Activated CD4-positive, alpha-beta T cell treated with anti-CD3 and anti-CD28 coated beads, Interleukin-2, amount 10 ng/mL, durations not matched to agents 24 days and 14 days (primary cell): ENCODE measurements at places on chromosomes 6 and 20. TPM values are rescaled to one million over a fixed set of nuclear protein-coding genes. Genes with fewer than 3 reads are reported as not detected.
A peak's percentile ranks its signal among the peaks of the same experiment; 100 is the strongest.

- H3K27me3 ChIP-seq: no peaks in the 10 kb centered on the region
- H3K27ac ChIP-seq: no peak overlapping the region
- DNase-seq: no peak
- no peak overlapping the region for H3K4me3 ChIP-seq
- H3K36me3 ChIP-seq: no peaks in the 10 kb centered on the region
These were observed 475.6 kb upstream of the ADGRB3 start for GRCh38 chr6:68159433-68159832.

GRCh38 chr6:34084591-34085290 is 61.1 kb downstream of the GRM4 start:
- DNase-seq: no peak
- H3K4me1 ChIP-seq: no peaks in the 10 kb centered on the region
- no peak overlapping the region for H3K27ac ChIP-seq
- H3K4me3 ChIP-seq: no peak overlapping the region

Gene NRSN1
- total RNA-seq: not detected in 2 replicates

GRCh38 chr6:126539022-126539421 is 199.1 kb downstream of the CENPW start:
- H3K4me1 ChIP-seq: no peaks in the 10 kb centered on the region
- no peak overlapping the region for H3K4me3 ChIP-seq
- H3K36me3 ChIP-seq: no peaks in the 10 kb centered on the region
- DNase-seq: no peak
- H3K27ac ChIP-seq: no peak overlapping the region

- H3K27ac ChIP-seq: no peak overlapping the region
- DNase-seq: no peak
- H3K4me3 ChIP-seq: no peak overlapping the region
- no peaks in the 10 kb centered on the region for H3K4me1 ChIP-seq
These were observed 219.7 kb downstream of the FARS2 start for GRCh38 chr6:5481033-5481432.

Gene TMEM200A
- total RNA-seq: 1.3 and 1.6 TPM in 2 replicates

DNA sequence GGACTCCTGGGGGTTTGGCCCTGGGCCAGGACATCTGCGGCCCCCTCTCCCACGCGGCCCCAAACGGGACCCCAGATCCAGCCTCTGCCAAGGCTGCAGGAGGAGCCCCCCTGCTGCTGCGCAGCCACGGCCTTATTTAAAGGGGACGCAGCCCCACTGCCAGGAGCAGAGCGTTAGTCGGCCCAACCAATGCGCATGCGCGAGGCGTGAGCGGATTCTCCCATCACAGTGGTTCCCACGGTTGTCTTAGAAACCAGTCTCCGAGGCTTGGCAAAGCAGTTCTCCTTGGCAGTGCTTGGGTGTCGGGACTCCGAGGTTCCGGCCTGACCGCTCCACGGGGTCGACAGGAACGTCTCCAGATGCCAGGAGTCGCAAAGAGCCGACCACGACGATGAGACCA is 288.3 kb upstream of the ZNF337 start:
- H3K4me3 ChIP-seq: no peak overlapping the region
- peaks cover 2% of the 10 kb centered on the region for H3K27me3 ChIP-seq
- H3K4me1 ChIP-seq: peaks cover 3% of the 10 kb centered on the region
- peaks cover 1% of the 10 kb centered on the region for H3K36me3 ChIP-seq

DNA sequence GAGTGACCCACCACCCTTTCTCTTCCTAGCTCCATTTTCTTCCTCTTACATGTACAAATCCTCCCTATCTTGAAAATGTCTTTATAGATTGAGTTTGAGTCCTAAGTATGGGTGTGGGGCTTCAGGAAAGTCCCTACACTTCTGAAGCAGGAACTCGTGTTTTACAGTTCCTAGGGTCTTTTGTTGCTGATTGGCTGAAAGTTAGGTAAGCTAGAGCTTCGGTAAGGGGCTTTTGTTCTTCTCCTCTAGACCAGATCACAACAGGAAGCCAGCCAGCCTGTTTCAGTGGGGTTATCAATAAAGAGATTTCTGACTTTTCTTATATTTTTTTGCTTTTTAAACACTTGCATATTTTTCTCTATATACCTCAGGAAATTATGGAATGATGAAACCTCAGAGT is 51.3 kb downstream of the CNR1 start:
- H3K27ac ChIP-seq: no peak overlapping the region
- no peaks in the 10 kb centered on the region for H3K4me1 ChIP-seq
- no peaks in the 10 kb centered on the region for H3K36me3 ChIP-seq
- DNase-seq: no peak
- H3K4me3 ChIP-seq: no peak overlapping the region

DNA sequence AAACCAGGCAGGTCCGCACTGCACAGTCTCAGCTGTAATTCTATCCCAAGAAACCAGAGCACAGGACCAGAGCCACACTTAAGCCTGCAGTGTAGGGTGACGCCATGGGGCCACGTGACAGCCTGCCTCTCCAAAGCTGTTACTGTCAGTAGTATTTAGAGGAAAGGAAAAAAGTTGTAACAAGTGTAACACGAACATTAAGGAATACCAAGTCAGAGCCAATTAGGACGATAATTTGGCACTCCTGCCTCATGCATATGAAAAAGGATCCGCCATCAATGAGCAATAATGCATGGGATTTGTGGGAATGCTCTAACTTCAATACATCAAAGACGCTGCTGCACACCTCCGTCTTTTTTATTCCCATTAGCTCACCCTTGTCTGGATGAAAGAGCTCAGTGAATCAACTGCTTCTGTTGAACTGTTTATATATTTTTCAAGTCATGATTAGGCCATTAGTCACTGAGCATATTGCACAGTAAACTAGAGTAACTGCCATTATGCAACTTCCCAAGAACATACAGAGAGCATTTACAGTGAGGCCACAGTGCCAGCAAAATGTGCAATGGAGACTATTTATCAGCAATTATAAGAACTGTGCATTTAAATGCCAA is 79.9 kb downstream of the ATXN1 start:
- no peak overlapping the region for H3K4me3 ChIP-seq
- H3K4me1 ChIP-seq: peaks cover 75% of the 10 kb centered on the region
- no peak for DNase-seq

- H3K36me3 ChIP-seq: no peaks in the 10 kb centered on the region
- H3K4me1 ChIP-seq: no peaks in the 10 kb centered on the region
- no peak overlapping the region for H3K27ac ChIP-seq
- H3K4me3 ChIP-seq: no peak overlapping the region
- H3K27me3 ChIP-seq: peaks cover 20% of the 10 kb centered on the region
- no peak for DNase-seq
These were observed 60.8 kb downstream of the NPEPL1 start for GRCh38 chr20:58753267-58753921.

Gene DEFB132
- total RNA-seq: not detected in 2 replicates

Gene POU3F2
- total RNA-seq: not detected in 2 replicates

DNA sequence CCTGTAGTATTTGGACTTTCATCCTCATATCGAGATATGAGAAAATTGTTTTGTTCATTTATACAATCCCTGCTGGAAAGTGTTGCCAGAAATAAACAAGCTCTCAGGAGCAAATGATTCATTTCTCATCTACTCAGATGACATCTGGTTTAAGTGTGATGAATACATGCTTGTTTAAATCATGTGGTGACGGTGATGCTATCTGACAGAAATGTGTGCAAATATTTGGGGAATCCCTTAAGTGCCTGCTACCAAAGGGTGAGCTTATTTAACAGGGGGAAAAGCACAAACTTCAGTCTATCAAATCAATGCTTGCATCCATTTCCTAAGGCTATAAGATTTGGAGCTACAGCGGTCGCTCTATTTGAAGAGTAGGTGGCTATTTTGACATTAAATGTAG is 368.3 kb upstream of the SASH1 start:
- DNase-seq: no peak
- no peaks in the 10 kb centered on the region for H3K36me3 ChIP-seq
- H3K27ac ChIP-seq: no peak overlapping the region
- H3K27me3 ChIP-seq: no peaks in the 10 kb centered on the region
- H3K4me1 ChIP-seq: no peaks in the 10 kb centered on the region

Gene KCNB1
- total RNA-seq: 0.07 TPM in 2 replicates

Gene ARG1
- not detected in 2 replicates for total RNA-seq

Gene UBE3D
- total RNA-seq: 8.6 and 9.3 TPM in 2 replicates

- DNase-seq: peak; percentile 87
- H3K36me3 ChIP-seq: no peaks in the 10 kb centered on the region
- H3K27ac ChIP-seq: no peak overlapping the region
- no peaks in the 10 kb centered on the region for H3K4me1 ChIP-seq
- H3K4me3 ChIP-seq: no peak overlapping the region
- H3K27me3 ChIP-seq: no peaks in the 10 kb centered on the region
These were observed 78.0 kb downstream of the DLGAP4 start for GRCh38 chr20:36384022-36384619.

Gene PPIL1
- 65.0 and 65.1 TPM in 2 replicates for total RNA-seq

Gene CDC5L
- total RNA-seq: 25.5 and 26.5 TPM in 2 replicates

DNA sequence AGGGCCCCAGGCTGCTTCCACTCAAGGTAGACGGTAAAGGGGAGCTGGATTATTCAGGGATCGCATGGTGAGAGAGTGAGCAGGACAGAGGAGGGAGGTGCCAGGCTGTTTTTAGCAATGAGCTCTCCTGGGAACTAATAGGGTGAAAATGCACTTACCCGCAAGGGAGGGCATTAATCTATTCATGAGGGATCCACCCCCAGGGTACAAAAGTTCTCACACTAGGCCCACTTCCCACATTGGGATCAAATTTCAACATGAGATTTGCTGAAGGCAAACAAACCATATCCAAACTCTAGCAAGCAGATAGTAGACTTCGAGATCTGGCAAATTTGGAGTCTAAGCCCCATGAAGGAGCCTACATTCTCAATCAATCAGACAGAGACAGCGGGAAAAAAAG is 408.6 kb downstream of the RNF144B start:
- DNase-seq: no peak
- no peaks in the 10 kb centered on the region for H3K36me3 ChIP-seq
- no peaks in the 10 kb centered on the region for H3K27me3 ChIP-seq
- H3K27ac ChIP-seq: no peak overlapping the region
- H3K4me1 ChIP-seq: no peaks in the 10 kb centered on the region
- no peak overlapping the region for H3K4me3 ChIP-seq

DNA sequence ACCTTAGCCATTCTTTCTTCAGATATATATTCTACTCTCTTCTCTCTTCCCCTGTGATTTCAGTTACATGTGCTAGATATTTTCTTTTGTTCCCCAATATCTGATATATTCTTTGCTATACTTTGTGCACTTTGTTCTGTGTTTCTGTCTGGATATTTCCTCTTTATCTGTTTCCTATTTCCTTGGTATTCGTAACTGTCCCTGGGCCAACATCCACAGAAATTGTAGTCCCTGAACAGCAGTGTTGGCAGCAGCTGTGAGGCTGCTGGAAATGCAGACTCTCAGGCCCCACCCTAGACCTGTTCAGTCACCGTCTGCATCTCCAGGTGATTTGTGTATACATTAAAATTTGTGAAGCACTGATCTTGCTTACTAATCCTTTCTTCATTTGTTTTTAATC is 522.9 kb upstream of the SOX4 start:
- H3K4me3 ChIP-seq: no peak overlapping the region
- DNase-seq: no peak
- H3K27ac ChIP-seq: no peak overlapping the region

DNA sequence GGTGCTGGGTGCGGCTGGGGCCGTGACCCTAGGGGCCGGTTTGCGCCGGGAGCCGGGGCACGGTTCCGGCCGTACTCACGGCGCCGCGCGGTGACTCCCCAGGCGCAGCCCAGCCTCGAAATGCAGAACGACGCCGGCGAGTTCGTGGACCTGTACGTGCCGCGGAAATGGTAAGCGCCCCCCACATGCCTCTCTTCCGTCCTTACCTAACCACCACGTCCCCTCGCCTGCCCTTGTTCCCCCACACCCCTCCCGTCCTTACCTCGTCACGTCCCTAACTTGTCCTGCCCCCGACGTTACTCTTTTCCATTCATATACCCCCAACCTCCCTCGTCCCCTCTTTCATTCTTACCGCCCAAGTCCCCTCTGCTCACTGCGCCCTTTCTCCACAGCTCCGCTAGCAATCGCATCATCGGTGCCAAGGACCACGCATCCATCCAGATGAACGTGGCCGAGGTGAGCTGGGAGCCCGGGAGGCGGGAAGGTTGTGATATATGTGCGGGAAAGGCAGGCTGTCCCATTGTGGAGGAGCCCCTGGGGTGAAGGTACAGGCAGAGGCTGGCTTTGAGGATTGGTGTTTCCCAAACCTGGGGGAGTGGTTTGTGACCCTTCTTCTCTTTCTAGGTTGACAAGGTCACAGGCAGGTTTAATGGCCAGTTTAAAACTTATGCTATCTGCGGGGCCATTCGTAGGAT is 463 bp downstream of the RPS21 start:
- H3K27ac ChIP-seq: peak overlapping the region; percentile 94
- H3K4me1 ChIP-seq: peaks cover 37% of the 10 kb centered on the region

DNA sequence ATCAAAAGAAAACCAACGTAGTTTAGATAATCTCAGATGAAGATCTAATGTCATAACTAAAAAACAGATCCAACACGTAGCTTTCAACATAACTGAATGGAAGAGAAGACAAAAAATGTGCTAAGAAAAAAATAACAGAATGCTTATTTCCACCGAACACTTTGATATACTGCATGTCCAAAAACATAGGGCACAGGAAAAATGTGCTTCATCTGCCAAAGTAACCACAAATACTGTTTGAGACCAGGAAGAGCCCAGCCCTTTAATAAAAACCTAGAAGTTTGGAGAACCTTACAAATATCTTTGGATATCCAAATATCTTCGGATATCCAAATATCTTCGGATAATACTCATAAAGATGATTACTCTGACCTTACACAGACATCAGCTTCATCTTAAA is 19.8 kb downstream of the LAMA4 start:
- no peak overlapping the region for H3K27ac ChIP-seq
- no peak overlapping the region for H3K4me3 ChIP-seq
- H3K4me1 ChIP-seq: peaks cover 17% of the 10 kb centered on the region
- H3K27me3 ChIP-seq: peaks cover 40% of the 10 kb centered on the region
- no peaks in the 10 kb centered on the region for H3K36me3 ChIP-seq

GRCh38 chr6:101484781-101485180 is 91.3 kb downstream of the GRIK2 start:
- no peak overlapping the region for H3K27ac ChIP-seq
- no peak for DNase-seq
- H3K4me1 ChIP-seq: no peaks in the 10 kb centered on the region

Gene NFATC2
- total RNA-seq: 65.0 and 66.4 TPM in 2 replicates

DNA sequence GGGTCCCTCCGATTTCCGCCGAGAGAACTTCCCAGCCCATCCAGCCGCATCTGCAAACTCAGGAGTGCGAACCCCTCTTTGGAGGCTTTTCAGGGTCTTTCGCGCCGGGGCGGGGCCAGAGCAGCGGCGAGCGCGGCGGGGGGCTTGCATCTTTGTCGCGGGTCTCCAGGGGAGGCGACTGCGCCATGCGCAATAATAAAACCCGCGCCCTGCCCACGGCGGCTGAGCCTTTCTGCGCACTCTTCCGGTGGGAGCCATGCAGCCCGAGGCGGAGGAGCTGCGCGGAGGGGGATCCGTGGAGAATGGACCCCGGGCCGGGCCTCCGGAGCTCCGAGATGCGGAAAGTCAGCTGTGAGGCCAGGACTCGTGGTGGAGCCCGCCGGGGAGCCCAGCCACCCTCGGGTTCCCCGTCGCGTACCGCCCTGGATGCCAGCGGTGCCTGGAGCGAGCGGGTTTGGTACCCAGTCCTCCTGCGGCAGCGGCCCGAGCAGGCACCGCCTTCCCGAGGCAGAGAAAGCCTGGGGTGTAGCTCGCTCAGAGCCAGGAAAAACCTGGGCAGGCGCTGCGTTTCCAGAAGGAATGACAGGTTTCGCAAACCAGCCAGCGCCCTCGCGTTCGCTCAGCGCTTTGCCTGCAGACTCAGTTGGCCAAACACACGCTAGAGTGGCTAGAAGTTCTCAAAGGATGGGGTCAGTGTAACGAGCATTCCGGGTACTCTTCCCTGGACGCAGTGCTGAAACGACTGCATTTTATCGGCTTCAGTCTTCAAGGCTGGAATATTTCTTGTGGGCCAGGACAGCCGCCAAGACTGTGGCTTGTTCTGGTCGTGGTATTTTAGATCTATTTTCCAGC is 1.2 kb downstream of the AKAP12 start:
- peaks cover 69% of the 10 kb centered on the region for H3K27me3 ChIP-seq
- H3K27ac ChIP-seq: no peak overlapping the region
- peak; percentile 63 for DNase-seq
- H3K4me3 ChIP-seq: peak overlapping the region; percentile 63
